ENCODE measurements at places on chromosomes 1 and 21.

DNA sequence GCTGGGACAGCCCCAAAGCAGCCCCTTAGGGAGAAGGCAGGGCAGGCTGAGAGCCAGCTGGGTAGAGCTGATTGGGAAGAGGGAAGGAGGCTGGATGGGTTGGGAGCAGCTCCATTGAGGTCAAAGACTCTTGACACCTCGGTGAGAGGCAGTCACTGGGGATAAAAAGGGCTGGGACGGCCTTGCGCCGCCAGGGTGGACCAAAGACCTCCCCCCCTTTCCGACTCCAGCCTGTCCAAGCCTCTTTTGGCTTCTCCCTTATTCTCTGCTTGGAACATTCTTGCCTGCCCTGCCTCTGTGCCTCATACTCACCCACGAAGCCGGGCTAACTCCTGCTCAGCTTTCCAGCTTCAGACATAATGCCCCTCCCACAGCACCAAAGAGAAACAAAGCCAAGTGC lies 51.1 kb downstream of the LRRC38 start:
- no peak for DNase-seq

- no peak for DNase-seq
Observed at GRCh38 chr1:178945763-178946266, 74.9 kb upstream of the ANGPTL1 start.

GRCh38 chr1:1972976-1973715 lies 30.4 kb downstream of the CFAP74 start:
- no peak for DNase-seq

- no peak for DNase-seq
Observed at GRCh38 chr1:5646486-5647149, 345.6 kb downstream of the NPHP4 start.

- DNase-seq = no peak
Observed at GRCh38 chr1:228911225-228912210, 176.2 kb downstream of the RHOU start.

DNA sequence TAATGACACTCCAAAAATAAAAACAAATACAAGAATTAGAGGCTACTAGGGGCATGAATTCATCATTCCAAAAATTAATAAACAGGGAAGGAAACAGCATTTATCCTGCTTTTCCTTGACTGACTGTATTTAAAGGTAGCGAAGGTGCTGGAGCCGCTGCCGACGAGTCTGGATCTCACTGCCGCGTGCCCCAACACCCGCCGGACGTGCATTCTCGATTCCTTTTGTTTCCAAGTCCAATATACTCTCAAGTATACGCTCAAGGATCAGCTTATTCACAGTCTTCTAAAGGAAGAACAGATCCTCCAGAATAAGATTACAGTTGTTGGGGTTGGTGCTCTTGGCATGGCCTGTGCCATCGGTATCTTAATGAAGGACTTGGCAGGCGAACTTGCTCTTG lies 88.2 kb upstream of the GNG4 start:
- DNase-seq = no peak

GRCh38 chr1:222798116-222798515 lies 16.7 kb upstream of the DISP1 start:
- DNase-seq = no peak

DNA sequence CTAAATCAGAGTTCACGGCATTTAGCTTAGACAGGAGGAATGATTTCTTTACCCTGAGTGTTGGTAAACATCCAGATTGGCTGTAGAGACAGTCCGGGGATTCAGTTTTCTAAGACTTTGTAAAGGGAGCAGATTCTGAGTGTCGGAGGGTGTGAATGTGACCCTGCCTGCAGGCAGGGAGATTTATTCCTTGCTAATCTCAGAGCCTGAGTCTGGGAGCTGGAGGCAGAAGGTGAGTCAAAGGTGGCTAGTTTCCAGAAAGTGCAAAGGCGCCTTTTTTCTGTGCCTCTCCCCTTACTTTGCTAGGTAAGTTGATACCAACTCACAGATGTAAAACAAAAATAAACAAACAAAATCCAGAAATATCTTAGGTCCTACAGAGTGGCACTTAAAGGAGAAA lies 11.7 kb downstream of the ATP1B1 start:
- no peak for DNase-seq

DNA sequence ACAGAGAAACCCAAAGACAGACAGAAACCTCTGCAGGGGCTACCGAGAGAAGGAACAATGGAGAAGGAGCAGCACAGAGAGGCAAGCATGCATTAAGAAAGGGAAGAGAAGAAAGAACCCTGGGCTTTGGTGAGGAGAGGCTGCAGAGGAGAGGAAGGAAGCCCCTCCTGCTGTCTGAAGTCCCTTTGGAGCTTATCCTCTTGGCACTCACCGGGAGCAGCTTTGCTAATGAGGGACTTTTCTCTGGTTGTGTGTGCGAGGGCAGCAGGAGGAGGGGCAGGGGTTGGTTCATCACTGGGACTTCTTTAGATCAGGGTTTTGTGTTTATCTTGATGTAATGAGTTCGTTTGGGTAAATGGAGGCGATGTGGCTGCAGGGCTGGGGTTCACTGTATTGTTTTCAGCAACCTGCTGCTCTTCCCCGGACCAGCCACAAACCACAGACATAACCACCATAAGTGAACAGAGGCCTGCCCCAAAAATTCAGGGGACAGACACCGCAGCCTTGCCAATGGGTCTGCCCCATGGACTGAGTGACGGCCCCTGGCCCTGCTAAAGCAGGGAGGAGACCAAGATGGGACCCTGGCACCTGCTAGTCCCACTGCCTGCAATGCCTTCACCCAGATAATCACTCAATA lies 100.6 kb downstream of the KCND3 start:
- DNase-seq = no peak

DNA sequence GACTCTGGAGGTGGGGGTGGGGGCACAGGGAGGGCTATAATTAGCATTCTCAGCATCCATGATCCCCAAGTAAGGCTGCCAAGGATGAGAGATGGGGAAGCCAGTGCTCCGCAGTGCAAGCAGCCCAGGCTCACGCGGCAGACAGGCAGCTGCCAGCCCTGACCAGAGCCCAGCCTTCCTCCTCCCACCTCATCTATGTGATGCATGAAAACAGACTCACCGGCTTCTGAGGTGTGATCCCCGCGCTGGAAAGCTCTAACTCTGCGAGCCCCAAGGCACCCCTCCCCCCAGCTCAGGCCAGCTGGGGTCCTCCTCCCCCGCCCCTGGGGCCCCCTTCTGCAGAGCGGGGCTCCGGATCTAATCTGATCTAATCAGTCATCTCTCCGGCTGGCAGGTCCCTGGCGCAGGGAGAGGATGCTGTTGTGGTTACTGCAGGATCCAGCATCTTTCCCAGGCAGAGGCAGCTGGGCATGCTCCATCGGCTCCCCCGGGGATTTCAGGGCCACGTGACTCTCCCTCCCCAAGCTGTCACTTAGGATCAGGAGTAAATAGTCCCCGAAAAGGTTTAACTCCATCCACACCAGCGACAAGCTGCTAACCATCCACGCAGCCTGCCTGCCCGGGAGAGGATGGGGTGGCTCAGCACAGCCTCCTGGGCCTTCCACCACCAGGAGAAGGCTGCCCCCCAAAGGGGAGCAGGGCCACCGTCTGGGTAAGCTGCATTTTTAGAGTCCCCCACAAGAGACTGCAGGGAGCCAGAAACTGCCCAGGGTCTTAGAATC lies at the start of gene PLEKHA6:
Gene PLEKHA6 (minus strand): TSS at position 456 of the 782 bp plus-strand sequence. CDS start 86,202 bp downstream, outside the sequence.
- DNase-seq = peak; percentile 8

- DNase-seq = no peak
Observed at GRCh38 chr1:185969524-185969991, 235.4 kb downstream of the HMCN1 start.

DNA sequence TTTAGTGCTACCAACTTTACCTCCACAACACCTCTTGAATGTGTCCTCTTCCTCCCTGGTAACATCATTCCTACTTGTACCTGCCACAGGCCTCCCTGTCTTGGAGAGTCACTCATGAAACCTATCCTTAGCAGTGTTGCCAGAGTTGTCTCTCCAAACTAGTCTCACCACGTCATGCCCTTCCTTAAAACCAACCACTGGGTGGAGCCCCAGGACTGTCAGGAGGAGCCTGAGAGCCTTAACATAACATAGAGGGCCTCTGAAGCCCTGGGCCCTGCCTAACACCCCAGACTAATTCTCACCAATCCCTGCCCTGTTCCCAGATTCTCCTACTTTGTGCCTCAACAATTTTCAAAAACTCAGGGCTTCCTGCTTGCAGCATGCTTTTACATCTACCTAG lies 65.3 kb downstream of the ZNF697 start:
- peak; percentile 23 for DNase-seq

GRCh38 chr1:209706622-209707021 lies 2.0 kb downstream of the HSD11B1 start:
- DNase-seq = no peak

DNA sequence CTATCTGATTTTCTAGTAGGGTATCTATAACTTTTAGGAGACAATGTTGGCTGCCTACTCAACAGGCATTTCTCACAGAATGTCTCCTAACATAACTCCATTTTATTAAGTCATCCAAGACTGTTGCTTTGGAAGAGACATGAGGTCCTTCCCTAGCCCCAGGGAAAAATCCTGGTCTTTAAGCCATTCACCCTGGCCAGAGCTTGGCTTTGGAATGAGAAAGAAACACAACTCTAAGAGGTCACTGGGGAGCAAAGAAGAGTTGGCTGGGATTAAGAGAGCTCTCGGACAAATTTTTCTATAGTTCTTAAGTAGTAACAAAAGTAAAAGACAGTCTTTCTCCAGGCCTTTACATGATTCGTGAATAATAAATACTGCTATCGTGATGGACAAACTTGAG lies 57.9 kb downstream of the PCNX2 start:
- no peak for DNase-seq

- no peak for DNase-seq
Observed at GRCh38 chr1:50425376-50426107, 2.3 kb upstream of the DMRTA2 start.

- DNase-seq = no peak
Observed at GRCh38 chr1:182147136-182147820, 85.8 kb upstream of the ZNF648 start.

DNA sequence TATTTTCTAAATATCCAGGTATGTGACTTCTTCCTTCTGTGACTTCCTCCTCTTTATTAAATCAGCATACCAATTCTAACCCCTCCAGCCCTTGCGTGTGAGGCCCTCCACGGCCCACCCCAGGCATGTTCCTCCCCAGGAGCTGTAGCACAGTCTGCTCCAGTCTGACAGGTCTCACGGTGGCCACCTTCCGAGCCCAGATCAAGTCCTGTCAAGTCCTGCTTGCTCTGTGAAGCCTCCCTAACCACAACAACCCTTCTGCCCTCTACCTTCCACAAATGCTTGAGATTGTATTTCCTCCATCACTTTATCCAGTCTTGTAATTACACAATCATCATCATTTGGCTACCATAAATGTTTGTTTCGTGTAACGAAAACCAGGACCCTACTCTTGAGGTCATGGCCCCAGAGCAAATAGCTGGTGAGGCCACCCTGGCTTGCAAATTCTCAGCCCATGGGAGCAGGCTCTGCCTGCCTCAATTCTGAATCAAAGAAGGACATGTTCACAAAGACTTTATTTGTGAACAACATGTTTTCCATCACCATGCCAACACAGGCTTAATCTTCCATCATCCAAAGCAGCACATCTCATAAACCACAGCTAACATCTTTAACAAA lies 33.0 kb upstream of the S100A7 start:
- no peak for DNase-seq

DNA sequence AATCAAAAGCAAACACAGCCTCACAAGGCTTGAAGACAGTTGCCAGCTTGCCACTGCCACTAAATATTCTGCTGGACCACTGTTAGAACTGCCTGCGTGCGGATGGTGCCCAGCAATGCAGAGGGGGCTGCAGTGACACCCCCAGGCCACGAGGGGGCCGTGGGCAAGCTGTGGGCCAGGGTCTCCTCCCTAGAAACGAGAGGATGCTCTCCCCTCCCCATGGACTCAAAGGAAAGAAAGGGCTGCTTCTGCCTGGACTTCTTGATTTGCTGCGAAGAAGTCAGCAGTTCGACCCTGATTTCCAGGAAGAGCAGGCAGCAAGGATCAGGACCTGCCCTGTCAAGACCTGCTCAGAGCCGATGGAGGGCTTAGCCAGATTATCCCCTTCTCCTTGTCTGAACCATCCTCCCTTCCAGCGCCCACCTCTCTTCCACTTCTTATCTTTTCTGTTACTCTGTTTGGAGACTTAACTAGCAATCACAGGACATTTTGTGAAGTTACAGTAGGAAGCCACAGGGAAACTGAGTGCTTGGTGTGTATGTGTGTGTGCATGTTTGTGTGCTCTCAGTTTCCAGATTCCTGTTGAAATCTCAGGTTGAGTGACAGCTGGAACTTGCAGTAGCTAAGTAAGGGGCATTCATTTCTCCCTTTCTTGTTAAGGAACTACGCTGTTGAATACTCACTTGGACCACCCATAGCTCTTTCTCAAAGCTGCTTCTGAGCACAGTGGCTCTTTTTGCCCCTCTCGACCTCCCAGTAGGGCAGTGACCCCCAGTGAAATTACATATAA lies 2.7 kb downstream of the MAN1C1 start:
- DNase-seq = no peak

DNA sequence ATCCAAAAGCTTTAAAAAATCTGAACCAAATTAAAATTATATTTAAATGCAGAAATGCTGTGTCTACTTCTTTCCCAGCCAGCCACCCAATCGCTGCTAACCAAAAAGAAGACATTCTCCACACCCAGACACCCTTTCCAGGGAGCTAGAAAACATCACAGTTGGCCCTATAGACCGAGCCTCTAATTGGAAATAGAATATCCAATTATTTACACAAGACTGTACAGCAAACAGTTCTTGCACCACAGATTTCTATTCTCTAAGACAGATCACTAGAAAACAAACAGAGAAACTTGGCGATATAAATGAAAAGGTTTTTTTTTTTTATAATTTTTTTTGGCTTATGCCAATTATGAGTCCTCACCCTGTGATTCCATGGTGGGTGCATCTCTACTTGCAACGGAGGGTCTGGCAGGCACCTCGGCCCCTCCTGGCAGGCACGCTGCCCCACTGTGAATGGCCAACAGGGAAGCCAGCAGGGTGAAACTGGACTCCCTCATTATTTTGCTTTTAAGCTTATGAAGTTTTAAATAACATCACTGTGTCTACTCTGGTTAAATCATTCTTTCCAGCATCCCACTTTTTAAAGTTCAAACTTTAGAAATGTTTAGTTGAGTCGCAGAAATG lies 29.2 kb downstream of the BCAR3 start:
- DNase-seq = no peak

GRCh38 chr1:27314169-27314568 lies 7.8 kb upstream of the TMEM222 start:
- DNase-seq = no peak

- no peak for DNase-seq
Observed at GRCh38 chr1:34520111-34520510, 234.7 kb upstream of the GJB5 start.

- no peak for DNase-seq
Observed at GRCh38 chr1:20538760-20539551, 13.4 kb upstream of the FAM43B start.

DNA sequence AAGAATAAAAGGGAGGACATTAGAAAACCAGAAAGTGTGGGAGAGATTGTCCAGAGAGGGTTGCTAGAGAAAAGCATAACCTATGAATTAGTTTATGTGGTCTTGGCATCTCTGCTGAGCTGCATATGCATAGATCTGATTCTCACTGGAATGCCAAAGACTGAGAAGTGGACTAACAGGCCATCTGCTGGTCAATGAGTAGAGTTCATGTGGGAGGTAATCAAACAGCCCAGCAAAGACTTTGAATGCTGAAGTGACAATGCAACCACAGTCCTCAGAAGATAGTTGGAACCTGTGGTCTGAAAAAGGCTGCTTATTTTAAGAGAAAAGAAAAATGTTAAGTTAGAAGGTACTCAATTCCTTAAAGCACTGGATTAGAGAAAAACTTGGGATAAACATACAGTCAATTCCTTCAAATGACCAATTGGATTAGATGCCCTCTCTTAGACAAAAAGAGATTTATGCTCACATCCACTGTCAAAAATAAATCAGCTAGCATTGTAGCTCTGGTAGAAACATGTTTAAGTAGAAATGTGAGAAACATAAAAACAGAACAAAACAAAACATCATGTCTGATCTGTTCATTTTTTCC lies 382.8 kb downstream of the AMY1C start:
- DNase-seq = no peak

Measured in amniotic stem cell (primary cell).